SW480 (cell line): ENCODE measurements at places on chromosomes 5 and 9.

DNA sequence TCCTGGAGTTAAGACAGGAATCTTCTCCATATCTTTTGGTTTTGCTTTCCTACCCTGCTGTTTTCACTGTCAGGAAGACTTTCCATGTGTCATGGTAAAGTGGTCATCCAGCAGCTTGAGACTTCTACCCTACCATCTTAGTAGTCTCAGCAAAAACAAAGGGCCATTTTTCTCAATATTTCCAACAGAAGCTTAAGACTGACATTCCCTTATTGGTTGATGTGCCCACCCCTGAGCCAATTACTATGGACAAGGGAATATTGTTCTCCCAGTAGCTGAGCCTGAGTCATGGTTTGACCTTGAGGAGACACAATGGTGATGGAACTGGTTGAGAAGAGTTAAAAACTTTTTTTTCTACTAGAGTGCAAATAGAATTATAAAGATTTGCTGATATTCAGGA, 105.6 kb downstream of the CSNK1G3 start:
- no peak for DNase-seq

GRCh38 chr5:72012906-72013305, 94.4 kb upstream of the MAP1B start:
- DNase-seq = no peak

- DNase-seq = no peak
Measured at GRCh38 chr9:95791695-95792094, 83.8 kb upstream of the ERCC6L2 start.

GRCh38 chr9:27426511-27427271, 97.4 kb upstream of the IFNK start:
- DNase-seq = no peak

GRCh38 chr5:81826128-81826527, 75.2 kb upstream of the SSBP2 start:
- no peak for DNase-seq

GRCh38 chr5:163807781-163808180, 302.4 kb downstream of the MAT2B start:
- DNase-seq = no peak

DNA sequence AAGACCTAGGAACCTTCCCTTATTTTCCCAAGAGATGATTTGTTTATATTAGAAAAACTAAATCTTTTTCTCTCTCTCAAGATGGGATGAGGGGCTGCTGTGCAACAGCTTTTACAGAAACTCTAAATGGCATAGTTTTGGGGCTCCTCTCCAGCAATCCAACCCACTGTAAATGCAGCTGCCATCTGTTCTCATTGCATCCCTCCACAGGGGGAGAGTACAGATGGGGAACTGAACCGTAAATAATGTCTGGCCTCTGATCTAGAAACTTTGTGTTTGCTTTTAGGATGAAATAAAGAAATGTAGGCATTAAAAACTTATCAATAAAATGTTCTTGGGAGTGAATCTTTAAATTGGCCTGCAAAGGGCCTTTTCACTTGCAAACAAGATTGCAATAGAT, 291.4 kb downstream of the MCTP1 start:
- no peak for DNase-seq
